ENCODE measurements at places on chromosomes 13 and 19.

GRCh38 chr13:76971851-76972829 is 19.7 kb upstream of the CLN5 start:
- DNase-seq = no peak

DNA sequence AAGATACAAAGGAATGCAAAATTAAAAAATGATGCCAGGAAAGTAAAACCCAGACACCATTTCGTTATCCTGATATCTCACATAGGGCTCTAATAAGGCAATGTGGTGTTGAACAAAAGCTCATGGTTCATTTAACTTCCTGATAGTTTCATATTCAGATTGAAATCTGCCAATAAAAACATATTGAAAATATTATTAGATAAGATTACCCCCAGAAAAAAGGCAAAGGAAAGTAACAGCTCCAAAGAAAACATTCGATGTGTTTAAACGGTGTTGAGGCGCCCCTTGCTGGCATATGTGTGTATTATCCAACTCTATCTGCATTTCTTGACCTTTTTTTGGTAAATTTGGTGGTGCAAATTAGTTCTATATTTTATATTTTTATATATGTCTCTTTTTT is 75.9 kb downstream of the ESD start:
- DNase-seq = no peak

DNA sequence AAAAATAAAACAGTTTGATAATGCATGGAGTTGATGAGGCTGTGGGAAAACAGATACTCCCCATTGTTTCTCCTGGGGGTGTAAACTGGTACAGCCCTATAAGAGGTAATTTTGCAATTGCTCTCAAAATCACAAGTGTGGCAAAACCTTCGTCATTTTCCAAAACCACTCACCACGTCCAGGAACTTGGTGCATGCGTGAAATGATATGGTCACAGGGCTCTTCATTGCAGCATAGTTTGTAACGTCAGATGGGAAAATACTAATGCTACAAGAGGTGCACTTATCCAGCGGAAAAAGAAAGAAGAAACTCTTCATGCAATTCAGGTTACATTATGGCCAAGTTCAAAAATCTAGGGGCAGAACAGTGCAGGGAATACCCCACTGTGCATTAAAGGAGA is 11.9 kb upstream of the PLAUR start:
- DNase-seq = no peak

- no peak for DNase-seq
These were observed 27.0 kb downstream of the CRYL1 start for GRCh38 chr13:20498659-20499058.

DNA sequence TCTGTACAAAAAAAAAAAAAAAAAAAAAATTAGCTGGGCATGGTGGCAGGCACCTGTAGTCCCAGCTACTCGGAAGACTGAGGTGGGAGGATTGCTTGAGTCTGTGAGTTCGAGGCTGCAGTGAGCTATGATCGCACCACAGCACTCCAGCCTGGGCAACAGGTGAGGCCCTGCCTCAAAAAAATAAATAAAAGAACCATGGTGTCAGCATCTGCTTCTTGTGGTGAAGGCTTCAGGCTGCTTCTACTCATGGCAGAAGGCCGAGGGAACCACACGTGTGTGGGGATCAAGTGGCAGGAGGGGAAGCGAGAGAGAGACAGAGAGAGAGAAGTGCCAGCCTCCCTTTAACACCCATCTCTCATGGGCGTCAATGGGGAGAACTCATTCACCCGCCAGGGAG is 13.5 kb downstream of the BCL3 start:
- DNase-seq = no peak

GRCh38 chr13:97284558-97284957 is 62.4 kb downstream of the MBNL2 start:
- DNase-seq = no peak

DNA sequence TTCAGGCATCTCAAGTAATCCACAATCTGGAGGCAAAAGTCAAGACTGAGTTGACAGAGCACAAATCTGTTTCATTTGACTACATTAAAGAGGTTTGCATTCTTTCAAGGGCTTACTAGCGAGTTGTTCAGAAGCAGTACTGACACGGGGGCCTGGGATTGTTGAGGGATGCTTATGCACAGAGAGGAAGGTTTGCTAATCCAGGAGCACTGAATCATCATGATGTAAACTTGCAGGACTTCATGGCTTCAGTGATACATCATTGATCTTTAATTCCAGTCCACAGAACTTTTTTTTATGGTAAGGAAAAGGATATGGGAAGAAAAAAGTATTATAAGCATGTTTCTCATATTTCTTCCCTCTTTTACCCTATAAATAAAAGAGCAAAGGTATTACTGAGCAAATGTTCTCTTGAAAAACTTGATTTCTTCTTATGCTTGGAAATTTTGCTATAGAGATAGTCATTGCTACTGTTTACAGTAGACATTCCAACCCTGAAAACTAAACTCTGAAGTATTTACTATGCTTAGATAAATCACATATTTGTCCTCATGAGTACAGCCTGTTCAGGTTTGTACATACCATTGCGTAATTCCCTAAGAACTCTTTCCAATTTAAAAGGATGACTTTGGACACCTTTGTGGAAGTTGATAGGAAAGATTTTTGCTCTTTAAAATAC is 65.8 kb upstream of the KPNA3 start:
- DNase-seq = no peak

DNA sequence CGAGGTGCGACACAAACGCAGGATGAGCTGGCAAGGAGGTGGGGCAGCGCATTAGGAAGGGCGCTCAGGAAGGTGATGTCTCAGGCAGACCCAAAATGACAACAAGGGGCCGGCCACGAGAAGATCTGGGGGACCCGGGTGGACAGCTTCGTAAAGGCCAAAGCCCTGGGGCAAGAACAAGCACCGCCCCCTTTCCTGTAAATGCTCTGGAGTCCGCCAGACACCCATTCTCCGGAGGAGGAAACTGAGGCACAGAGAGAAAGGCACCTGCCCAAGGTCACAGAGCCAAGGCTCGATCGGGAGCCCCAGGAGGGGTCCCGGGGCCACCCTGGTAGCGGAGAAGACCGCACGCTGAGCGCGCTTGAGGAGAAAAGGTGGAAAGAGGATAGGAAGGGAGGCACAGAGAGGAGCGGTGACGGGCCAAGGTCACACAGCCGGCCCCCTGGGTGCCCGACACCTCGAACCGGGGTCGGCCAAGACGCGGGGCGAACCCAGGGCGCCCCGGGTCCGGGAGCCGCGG is 571 bp downstream of the SAFB2 start:
- DNase-seq = no peak

- peak; percentile 94 for DNase-seq
These were observed 14.0 kb upstream of the ATP8B3 start for GRCh38 chr19:1825909-1826556.

GRCh38 chr19:51027126-51027806 is 850 bp upstream of the KLK11 start:
- DNase-seq = peak; percentile 18

DNA sequence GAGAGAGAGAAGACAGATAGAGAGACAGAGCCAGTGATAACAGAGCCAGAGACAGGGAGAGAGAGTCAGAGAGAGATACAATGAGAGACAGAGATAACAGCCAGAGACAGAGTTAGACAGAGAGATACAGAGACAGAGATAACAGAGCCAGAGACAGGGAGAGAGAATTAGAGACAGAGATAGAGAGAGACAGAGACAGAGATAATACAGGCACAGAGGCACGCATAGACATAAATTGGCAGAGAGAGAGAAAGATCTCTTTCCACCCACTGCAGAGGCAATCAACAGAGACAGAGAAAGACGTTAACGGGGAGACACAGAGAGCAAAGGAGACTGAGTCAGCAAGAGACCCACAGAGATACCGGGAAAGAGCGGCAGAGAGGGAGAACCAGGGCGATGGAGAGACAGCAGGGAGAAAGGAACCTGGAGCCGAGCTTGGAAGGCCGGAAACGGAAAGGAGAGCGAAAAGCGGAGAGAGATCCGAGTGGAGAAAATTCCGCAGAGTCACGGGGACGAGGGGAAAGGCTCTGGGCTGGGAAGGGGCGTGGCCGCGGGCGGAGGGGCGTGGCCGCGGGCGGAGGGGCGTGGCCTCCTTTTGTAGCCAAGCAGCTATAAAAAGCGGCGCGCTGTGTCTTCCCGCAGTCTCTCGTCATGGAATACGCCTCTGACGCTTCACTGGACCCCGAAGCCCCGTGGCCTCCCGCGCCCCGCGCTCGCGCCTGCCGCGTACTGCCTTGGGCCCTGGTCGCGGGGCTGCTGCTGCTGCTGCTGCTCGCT is at the start of gene TNFSF9:
TSS of gene TNFSF9 (plus strand) at position 641 of the 777 bp plus-strand sequence. CDS start at position 652, 11 bp downstream.
- DNase-seq = peak; percentile 89

- no peak for DNase-seq
These were observed 6.3 kb upstream of the FDX2 start for GRCh38 chr19:10321874-10322835.

- no peak for DNase-seq
These were observed 103.9 kb upstream of the CACNA1A start for GRCh38 chr19:13610039-13610691.

GRCh38 chr19:5436106-5436947 is 18.9 kb upstream of the ZNRF4 start:
- DNase-seq = no peak

- DNase-seq = no peak
These were observed 8.7 kb downstream of the MEGF8 start for GRCh38 chr19:42333975-42334696.

- DNase-seq = peak; percentile 77
These were observed 695 bp downstream of the ICAM1 start for GRCh38 chr19:10271543-10272086.

GRCh38 chr13:27670861-27671260 is 49.2 kb downstream of the POLR1D start:
- no peak for DNase-seq

DNA sequence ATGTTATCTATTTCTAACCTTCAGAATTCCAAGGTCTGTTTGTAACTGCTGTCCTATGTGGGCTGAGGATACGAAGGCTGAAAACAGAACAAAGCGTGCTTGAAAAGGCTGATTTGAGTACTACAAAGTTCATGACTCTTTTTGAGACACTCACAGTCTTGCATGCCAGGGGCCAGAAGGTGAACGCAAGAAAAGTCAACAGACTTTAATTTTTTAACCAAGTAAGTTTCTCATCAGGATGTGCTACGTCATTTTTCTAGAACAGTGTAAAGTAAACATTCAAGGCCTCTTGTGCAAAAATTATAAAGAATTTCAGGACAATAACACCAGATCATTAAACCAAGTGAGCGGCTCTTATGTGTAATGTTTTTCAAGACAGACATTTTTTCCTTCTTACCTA is 163.5 kb downstream of the COG6 start:
- no peak for DNase-seq

DNA sequence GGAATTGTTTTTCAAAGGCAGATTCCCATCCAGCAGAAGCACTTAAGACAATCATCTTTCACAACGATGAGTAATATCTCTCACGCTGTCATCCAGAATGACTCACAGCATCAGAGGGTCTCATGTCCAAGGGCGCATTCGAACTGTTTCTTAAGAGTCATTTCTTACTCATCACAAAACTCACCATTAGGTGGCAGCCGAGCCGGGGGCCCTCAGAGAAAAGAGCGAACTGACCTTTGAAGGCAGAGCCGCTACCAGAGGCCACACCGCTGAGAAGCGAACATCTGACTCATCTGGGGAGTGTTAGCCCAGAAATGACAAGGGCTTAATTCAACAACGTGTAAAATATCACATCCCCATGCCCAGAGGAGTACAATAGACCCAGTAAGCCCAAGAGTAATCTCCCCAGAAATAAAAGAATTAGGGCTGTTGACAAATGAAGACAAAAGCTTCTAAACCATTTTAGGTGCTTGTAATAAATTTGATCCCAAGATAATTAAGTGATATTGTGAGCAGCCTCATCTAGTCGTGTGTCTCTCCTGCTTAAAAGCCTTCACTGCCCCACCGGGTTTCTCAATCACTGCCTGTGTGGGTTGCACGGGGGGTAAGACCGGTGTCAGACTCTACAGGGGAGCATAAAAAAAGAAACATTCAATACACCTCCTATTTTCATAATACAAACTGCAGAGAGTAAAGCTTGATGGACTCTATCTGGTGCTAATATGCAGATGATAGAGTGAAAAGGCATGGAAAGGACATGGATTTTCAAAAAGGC is 96.2 kb downstream of the CYSLTR2 start:
- peak; percentile 61 for DNase-seq

GRCh38 chr19:49142866-49143335 is 12.3 kb downstream of the HRC start:
- DNase-seq = peak; percentile 89

DNA sequence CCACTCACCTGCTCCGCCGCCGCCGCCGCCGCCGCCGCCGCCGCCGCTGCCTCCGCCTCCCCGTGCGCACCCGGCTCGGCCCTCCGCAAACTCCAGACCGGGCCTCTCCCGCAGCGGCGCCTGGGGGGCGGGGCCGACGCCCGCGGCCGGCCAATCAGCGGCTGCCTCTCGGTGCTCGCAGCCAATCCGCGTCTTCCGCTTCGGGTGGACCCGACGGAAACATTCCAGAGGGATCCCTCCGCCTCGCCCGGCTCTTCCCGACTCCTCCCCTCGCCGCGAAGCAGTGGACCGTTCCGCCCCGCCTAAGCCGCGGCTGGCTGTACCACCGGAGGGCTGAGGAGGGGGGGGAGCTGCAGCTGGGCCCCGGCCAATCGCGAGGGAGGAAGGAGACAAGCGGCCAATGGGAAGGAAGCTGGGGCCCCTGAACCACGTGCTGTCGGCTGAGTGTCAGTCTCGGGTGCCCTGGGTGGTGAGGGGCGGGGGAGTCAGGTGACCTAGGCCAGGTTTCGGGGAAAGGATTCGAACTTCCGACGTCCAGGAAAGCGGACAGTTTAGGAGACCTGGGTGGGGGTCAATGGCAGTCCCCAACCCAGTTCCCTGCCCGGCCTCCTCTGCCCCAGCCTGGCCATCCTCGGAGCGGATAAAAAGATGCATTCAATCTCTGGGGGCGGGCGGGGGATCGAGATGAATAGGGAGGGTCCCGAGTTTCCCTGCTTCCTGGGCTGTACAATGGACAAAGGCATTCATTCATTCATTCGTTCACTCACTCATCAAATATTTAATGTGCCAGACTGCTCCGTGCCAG is at the start of gene GIPC1:
TSS of gene GIPC1 (minus strand) at position 99 of the 805 bp plus-strand sequence. CDS start 13,151 bp downstream, outside the sequence.
- peak; percentile 99 for DNase-seq

- no peak for DNase-seq
These were observed 46.7 kb downstream of the OR10H4 start for GRCh38 chr19:15995536-15995935.

DNA sequence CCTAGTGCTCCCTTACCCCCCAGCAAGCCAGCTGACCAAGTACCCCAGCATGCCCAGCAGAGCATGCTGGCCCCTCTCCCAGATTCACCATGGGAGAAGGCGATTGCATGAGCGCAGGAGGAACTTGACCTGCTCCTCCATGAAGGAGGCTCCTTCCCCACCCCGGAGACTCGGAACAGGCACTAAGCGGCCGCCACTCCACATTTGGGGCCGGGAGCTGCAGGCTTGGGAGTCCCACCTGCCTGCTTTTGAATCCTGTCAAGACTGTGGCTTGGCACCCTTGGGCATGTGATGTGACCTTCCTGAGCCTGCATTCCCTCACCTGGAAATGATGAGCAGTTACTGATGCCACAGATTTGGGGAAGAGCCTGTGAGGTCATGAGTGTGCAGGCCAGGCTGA is 12.7 kb upstream of the TIMM50 start:
- DNase-seq = no peak

DNA sequence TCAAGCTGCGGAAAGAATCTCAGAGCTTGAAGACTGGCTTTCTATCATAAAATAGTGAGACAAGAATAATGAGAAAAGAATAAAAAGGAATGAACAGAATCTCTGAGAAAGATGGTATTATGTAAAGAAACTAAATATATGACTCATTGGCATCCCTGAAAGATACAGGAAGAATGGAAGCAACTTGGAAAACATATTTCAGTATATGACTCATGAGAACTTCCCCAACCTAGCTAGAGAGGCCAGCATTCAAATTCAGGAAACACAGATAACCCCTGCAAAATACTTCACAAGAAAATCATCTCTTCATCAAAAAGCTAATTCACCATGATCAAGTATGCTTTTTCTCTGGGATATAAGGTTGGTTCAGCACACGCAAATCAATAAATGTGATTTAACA is 2318.0 kb downstream of the PCDH9 start:
- no peak for DNase-seq
